PC-3 (cell line): ENCODE measurements at places on chromosomes 6 and 20. TPM values are rescaled to one million over a fixed set of nuclear protein-coding genes. Genes with fewer than 3 reads are reported as not detected.

DNA sequence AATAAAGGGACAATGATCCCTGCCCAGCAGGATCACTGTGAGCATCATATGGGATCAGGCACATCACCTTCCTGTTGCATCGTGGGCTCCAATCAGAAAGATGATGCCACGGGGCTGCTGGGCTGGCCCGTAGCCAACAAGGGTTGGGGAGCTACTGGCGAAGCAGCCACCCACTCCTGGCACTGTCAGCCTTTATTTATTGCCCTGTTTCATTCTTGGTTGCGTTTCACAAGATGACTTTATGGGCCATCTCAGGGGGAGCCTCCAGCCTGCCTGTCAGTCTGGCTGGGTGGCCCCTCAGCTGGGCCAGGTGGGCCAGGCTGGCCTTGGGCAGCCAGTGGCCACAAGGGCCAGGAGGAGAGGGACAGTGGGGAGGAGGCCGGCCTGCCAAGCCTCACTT, 17.3 kb downstream of the VSTM2L start:
- no peaks in the 10 kb centered on the region for H3K36me3 ChIP-seq
- H3K27ac ChIP-seq = no peak overlapping the region
- DNase-seq = no peak

- no peaks in the 10 kb centered on the region for H3K27me3 ChIP-seq
- peak; percentile 19 for DNase-seq
- peak overlapping the region; percentile 94 for H3K4me3 ChIP-seq
These were observed 625 bp upstream of the ECHDC1 start for GRCh38 chr6:127343809-127344659.

DNA sequence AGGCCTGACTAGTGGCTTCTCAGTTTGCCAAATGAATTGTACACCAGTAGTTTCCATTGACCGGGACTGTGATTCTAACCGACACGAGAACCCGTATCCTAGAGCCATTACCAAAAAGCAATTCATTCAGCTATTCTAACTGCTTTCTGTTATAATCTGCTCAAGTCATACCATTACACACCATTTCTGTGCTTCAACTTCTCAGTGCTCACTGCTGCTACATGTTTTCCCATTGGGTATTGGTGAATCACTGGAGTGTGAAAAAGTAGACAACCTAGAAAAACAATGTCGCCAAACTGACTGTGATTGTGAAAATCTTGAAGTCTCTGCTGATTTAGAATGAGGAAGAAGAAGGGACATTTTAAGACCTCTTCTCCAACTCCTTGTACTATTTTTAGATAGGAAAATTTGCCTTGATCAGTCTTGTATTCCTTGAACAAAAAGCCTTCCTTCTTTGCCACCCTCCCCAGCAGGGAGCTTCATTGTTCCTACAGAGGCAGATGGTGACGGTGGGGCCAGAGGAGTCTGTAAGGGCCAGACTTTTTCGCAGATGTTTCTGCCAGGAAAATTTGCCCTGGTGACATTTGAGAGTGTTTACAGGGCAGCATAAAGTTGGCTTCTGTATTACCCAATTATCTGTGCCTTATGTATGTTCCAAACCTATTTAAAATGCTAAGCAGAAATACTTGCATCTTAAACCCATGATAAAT, 31.7 kb upstream of the MAP3K4 start:
- no peak overlapping the region for H3K27ac ChIP-seq
- DNase-seq = no peak
- H3K27me3 ChIP-seq = no peaks in the 10 kb centered on the region
- H3K4me3 ChIP-seq = no peak overlapping the region

DNA sequence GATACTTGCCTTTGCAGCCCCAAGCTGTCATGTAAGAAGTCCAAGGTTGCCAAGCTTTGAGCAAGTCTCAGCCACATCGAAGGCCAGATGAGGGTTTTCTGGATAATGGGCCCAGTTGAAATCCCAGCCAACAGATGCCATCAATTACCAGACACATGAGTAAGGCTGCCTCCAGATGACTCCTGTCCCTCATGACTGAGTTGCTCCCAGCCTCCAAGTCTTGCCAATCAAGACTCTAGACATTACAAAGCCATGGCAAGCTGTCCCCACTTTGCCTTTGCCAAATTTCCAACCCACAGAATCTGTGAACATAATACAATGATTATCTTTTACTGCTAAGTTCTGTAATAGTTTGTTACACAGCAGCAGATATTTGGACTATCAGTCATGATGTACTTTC, 76.8 kb upstream of the ARMC2 start:
- no peak for DNase-seq
- H3K4me3 ChIP-seq = no peak overlapping the region
- no peaks in the 10 kb centered on the region for H3K27me3 ChIP-seq
- no peaks in the 10 kb centered on the region for H3K4me1 ChIP-seq

GRCh38 chr20:48711044-48711428, 116.8 kb downstream of the PREX1 start:
- H3K36me3 ChIP-seq = no peaks in the 10 kb centered on the region
- DNase-seq = no peak
- H3K27ac ChIP-seq = no peak overlapping the region

GRCh38 chr6:26329763-26330511, 35.1 kb upstream of the BTN3A2 start:
- H3K4me1 ChIP-seq = peaks cover 16% of the 10 kb centered on the region; the same call in 1 of the 2 replicates
- no peak overlapping the region for H3K27ac ChIP-seq
- no peaks in the 10 kb centered on the region for H3K27me3 ChIP-seq
- no peaks in the 10 kb centered on the region for H3K36me3 ChIP-seq
- peak; percentile 83 for DNase-seq

DNA sequence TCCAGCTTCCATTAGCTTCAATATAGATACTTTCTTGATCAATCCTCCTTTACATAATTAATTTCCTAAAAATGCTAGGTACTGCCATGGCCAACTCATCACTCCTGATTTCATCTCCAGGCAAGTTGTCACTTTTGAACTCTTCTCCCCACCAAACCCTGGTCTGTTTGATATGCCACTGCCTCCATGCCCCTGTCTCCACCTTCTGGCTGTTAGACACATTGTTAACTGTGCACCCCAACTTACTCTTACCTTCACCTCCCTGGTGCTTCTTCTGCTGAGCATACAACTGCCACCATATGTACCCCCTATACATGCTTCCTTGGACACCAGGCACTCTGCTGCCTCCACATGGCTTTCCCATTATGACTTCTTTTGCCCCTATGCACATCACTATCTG, 21.9 kb upstream of the AIG1 start:
- H3K4me1 ChIP-seq = peaks cover 6% of the 10 kb centered on the region
- H3K27ac ChIP-seq = no peak overlapping the region

DNA sequence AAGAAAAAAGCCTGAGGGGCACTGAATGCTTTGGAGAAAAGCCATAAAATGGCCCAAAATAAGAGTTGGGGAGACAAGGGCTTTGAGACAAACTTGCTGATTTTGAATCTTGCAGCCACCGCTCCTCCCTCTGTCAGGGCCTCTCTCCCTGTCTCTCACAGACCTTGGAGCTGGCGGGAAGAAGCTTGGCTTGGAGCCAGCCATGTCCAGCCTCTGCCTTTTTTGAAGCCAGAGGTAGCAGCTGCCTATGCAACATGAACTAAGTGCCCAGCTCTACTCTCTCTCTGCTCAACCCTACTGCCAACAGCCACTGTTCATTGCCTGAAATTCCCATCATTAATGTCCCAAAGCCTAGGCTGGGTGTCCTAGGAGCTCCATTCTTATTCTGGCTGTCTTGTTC, 63.7 kb upstream of the CTNNBL1 start:
- H3K27me3 ChIP-seq = peaks cover 31% of the 10 kb centered on the region
- no peak overlapping the region for H3K4me3 ChIP-seq
- no peak for DNase-seq
- H3K36me3 ChIP-seq = no peaks in the 10 kb centered on the region

GRCh38 chr6:95596021-95596420, 18.7 kb downstream of the MANEA start:
- no peak overlapping the region; the same call in 1 of the 2 replicates for H3K27ac ChIP-seq
- H3K27me3 ChIP-seq = no peaks in the 10 kb centered on the region

DNA sequence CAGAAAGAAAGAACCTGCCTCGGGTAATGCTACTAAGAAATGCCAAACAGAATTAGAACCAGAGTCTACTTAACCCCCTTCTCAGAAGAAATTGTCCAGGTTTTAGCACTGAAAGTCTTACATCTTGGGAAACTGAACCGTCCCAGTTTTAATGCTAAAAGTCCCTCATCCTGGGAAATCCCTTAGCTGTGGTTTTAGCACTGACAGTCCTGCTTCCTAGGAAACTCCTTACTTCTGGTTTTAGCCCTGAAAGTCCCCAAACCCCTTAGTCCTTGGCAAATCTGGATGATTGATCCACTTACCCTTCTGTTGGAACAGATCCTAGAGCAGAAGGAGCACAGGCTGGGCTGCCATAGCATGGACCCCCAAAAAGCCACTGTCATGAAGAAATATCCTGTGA, 4.8 kb upstream of the TMEM14A start:
- no peaks in the 10 kb centered on the region for H3K27me3 ChIP-seq
- no peak for DNase-seq
- no peaks in the 10 kb centered on the region for H3K36me3 ChIP-seq
- peaks cover 29% of the 10 kb centered on the region for H3K4me1 ChIP-seq
- H3K4me3 ChIP-seq = peak overlapping the region; percentile 81; the same call in 1 of the 2 replicates

DNA sequence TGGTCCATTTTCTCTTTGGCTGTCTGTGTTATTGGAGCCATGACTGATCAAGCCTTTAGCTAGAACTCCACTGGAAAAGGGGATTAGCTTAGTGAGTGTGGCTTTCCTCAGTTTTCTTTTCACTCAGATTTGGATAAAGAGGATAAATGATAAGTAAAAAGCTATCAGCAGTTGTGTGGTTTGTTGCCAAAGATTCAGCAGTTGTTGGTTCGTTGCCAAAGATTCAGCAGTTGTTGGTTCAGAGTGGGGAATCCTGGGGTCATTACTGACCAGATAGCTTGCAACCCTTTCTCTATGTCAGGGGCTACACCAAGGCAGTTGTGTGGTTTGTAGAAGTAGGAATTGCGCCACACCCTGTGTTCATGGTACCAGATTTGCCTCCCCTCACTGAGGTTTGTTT, 107.7 kb upstream of the SCP2D1 start:
- H3K4me1 ChIP-seq = no peaks in the 10 kb centered on the region
- no peaks in the 10 kb centered on the region for H3K27me3 ChIP-seq
- H3K4me3 ChIP-seq = no peak overlapping the region
- H3K27ac ChIP-seq = no peak overlapping the region
- no peaks in the 10 kb centered on the region for H3K36me3 ChIP-seq

DNA sequence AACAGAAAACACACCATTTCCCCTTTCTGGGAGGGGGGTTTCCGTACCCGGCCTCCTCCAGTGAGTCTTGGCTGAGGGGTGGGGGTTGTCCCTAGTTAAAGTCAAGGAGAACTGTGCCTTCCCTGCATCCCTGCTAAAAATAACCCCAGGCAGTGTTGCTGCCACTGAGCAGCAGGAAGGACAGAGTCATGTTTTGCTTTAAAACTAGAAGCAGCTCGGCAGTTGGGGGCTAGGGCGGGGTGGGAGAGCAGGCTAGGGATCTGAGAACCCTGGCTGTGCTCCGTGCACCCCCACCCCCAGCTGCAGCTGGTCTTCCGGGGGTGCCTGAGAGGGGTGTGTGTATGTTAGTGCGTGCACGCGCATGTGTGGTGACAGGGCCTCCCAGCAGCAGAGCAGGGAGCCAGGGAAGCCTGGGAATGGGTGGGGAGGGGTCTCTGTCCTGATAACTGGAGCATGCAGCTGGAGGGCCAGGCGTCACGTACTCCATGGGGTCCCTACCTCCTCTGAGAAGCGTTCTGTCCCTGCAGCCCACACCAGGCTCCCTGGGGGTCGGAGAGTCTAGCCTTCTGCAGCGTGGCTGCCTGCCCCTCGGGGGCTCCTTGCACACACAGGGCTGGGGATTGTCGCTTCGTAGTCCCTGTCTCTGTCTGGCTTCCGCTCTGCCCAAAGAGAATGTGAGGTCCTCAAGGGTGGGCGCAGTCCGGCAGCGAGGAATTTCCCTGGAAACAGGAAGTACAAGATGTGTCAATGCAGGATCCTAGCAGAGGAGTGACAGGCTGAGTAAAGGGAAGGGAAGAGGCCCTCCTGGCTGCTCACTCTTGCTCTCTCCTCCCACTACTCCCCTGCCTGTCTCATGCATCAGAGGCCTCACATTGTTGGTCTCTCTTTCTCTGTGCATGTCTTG, 16.8 kb upstream of the ARMC12 start:
- no peaks in the 10 kb centered on the region for H3K36me3 ChIP-seq
- H3K27ac ChIP-seq = no peak overlapping the region
- no peaks in the 10 kb centered on the region for H3K27me3 ChIP-seq
- H3K4me3 ChIP-seq = no peak overlapping the region
- no peaks in the 10 kb centered on the region for H3K4me1 ChIP-seq

DNA sequence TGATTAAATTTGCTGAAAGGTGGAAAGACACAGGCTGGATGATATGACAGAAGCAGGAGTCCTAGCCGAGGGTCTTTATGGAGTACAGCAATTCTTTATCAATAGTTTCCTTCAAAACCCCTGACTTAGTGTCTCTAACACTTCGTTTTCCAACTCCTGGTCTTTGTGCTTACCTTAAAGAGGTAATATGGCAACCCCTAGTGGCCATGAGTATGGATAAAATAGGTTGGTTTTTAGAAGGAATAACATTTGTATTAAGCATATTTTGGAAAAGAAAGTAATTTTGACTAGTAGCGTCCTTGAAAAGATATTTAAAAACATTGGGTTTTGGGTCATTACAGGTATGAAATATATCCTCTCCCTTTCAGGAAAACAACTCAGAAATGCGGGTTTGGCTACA, 51.9 kb downstream of the VGLL2 start:
- no peaks in the 10 kb centered on the region for H3K4me1 ChIP-seq
- no peaks in the 10 kb centered on the region for H3K36me3 ChIP-seq
- peak; percentile 59 for DNase-seq
- H3K4me3 ChIP-seq = no peak overlapping the region
- H3K27me3 ChIP-seq = no peaks in the 10 kb centered on the region
- H3K27ac ChIP-seq = no peak overlapping the region

DNA sequence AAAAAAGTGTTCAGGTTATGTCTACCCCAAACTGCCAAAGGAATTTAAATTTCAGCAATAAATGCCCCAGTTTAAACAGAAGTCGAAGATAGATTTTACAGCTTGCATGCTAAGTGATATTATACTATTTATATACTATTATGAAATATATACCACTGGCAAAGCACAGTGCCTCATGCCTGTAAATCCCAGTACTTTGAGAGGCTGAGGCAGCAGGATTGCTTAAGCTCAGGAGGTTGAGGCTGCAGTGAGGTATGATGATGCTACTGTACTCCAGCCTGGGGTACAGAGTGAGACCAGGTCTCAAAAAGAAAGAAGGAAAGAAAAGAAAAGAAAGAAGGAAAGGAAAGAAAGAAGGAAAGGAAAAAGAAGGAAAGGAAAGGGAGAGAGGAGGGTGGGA, 102.1 kb downstream of the MTFR2 start:
- no peaks in the 10 kb centered on the region for H3K36me3 ChIP-seq
- no peak overlapping the region for H3K27ac ChIP-seq
- no peaks in the 10 kb centered on the region for H3K27me3 ChIP-seq

GRCh38 chr20:50911030-50911429, 20.2 kb downstream of the ADNP start:
- no peak overlapping the region for H3K27ac ChIP-seq
- peaks cover 25% of the 10 kb centered on the region for H3K4me1 ChIP-seq
- no peak for DNase-seq
- peaks cover 18% of the 10 kb centered on the region for H3K36me3 ChIP-seq
- no peaks in the 10 kb centered on the region for H3K27me3 ChIP-seq

Gene C20orf202
- not detected in 2 replicates for total RNA-seq

Gene PPP1R16B
- 0.04 and 0.12 TPM in 2 replicates for total RNA-seq

Gene PTCRA
- not detected in 2 replicates for total RNA-seq
